ENCODE measurements at places on chromosomes 6 and 20. TPM values are rescaled to one million over a fixed set of nuclear protein-coding genes. Genes with fewer than 3 reads are reported as not detected.

- no peak for DNase-seq
Measured at GRCh38 chr6:169487579-169488436, 214.0 kb downstream of the WDR27 start.

- DNase-seq, result no peak
Measured at GRCh38 chr6:159815410-159815809, 15.3 kb downstream of the PNLDC1 start.

Gene EBF4
- 11.0 TPM for total RNA-seq

GRCh38 chr20:40294175-40294574 lies 394.9 kb downstream of the MAFB start:
- DNase-seq, result no peak

GRCh38 chr6:169866668-169867521 lies 115.5 kb downstream of the ERMARD start:
- no peak for DNase-seq

DNA sequence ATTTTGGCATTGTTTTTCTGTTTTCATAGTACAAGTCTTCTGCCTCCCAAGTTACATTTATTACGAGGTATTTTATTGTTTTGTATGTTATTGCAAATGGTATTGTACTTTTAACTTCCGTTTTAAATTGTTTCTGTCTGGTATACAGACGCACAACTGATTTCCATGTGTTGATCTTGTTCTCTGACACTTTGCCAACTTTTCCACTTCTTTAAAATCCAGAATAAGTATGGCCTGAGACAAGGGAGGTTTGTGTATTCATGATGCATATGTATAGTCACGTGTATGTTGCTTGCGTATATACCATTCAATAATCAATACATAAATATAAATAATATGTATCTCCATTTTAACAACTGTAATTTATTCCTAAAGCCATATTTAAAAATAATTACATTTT lies 41.2 kb downstream of the THBS2 start:
- no peak for DNase-seq

DNA sequence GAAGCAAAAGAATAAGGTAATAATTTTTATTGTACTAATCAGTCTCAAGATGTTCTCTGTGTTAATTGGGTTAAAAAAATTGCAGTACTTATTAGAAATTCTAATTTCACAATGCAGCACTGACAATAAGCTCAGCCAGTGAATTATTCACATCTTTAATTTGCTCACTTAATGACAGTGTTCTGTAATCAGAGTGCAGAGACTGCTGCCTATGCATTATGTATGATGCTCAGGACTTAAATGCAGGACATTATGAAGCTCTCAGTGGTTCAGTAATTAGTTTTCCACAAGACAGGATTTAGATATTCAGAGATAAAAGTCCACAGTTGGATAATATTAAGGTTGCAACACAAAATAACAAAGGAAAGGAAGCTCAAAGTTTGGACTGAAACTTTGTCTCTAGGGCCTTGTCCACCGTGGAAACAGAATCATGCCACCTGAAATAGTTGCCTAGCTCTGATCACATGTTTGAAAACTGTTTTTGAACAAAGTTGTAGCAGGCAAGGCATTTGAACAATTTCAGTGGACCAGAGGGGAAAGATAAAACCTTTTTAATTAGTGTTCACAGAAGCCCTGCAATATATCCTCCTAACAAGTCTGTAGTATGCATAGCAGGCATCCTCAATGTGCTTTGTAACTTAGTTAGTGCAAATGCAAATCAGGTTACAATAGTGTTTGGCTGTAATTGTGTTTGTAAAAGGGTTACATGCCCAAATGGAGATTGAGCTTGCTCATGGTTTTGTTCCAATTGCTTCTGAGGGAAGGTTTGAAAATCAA lies 23.7 kb upstream of the MMS22L start:
- no peak for DNase-seq

DNA sequence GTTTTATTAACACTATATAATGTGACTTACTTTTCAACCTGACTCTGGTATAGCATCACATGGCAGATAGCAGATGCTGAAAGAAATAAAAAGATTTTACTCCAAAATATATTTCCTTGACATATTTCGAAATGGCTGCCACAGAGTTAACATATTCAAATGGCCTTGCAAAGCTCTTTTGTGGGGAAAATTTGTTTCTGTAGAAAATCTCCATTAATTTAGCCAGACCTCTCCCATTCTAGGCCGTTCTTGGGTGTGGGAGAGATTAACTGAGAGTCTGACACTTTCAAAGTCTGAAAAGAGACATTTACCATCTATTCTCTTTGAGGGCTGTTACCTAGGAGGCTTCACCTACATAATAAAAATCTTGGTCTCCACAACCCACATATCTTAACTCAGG lies 217.2 kb downstream of the OTOR start:
- DNase-seq, result no peak

DNA sequence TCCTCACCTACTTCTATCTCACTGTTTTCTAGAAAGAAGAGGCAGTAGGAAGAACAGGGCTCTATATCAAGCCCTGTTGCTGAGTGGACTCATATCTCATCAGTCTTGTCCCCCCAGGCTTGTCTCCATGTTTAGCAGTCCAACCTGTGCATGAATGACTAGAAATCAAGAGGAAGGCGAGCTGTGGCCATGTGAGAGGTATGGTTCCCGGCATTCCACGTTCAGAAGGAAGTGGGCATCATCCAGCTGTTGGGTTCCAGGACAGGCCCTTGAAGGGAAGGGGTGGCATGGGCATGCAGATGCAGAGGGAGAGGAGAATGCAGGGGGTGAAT lies 176.6 kb downstream of the MRPL14 start:
- DNase-seq, result no peak

Gene VSX1
- not detected for total RNA-seq

GRCh38 chr6:73797861-73798260 lies 101.9 kb downstream of the CD109 start:
- no peak for DNase-seq

Gene TFAP2D
- not detected for total RNA-seq

DNA sequence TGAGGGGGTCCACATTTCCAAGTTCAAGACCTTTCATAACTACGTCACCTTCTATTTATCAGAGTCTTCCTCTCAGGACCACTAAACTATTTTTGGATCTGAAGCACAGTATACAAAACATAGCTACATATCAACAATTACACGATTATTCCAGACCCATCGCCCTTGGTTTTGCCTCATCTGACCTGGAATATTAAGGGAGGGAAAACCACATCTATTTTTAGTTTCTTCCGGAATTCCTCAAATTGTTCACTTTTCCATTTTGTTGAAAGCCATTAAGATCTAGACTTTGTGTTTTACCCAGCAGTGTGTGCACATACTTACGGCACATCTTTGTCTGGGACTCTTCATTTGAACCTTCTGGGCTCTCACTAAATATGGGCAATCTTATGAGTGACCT lies 12.0 kb upstream of the ADGRF5 start:
- DNase-seq, result no peak

GRCh38 chr20:15482525-15482924 lies 1090.7 kb downstream of the KIF16B start:
- no peak for DNase-seq

DNA sequence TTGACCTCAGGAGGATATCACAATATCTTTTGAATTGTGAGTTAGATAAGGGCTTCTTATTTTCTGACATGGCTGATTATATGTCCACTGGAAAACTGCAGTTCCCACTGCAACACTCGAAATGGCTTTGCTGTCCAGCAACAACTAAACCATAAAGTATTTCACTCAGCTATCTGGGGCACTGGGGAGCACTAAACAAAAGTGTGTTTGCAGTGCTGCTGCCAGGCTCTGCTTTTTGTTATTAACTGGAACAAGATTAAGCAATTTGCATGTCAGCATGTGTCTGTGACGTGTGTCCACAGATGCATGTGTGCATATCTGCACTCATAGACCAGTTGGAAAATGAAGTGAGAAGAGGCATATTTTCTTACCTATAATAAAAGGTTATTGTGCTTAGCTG lies 107.8 kb upstream of the CCN2 start:
- DNase-seq, result no peak

DNA sequence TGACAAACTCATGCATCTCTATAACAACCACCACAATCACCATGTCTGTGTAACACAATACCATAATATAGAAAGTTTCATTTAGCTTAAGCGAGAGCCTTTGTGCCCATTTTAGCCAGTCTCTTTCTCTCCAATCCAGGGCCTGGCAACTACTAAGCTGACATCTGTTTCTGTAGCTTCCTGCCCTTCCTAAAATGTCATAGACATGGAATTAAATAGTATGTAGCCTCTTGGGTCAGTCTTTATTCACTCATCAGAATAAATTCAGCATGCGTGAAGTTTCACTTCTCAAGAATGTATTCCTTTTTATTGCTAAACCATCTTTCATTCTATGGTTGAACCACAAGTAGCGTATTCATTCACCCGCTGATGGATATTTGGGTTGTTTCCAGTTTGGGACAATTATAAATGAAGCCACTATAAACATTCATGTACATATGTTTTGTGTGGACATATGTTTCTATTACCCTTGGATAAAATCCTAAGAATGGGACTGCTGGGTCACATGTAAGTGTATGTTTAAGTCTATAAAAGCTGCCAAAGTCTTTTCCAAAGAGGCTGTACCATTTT lies 1.7 kb upstream of the TREM2 start:
- DNase-seq, result no peak

GRCh38 chr6:79149884-79150283 lies 71.8 kb upstream of the PHIP start:
- DNase-seq, result no peak

Gene WFDC5
- total RNA-seq, result not detected

GRCh38 chr20:35551503-35551902 lies 9.6 kb downstream of the ERGIC3 start:
- no peak for DNase-seq

Gene IYD
- total RNA-seq, result not detected

DNA sequence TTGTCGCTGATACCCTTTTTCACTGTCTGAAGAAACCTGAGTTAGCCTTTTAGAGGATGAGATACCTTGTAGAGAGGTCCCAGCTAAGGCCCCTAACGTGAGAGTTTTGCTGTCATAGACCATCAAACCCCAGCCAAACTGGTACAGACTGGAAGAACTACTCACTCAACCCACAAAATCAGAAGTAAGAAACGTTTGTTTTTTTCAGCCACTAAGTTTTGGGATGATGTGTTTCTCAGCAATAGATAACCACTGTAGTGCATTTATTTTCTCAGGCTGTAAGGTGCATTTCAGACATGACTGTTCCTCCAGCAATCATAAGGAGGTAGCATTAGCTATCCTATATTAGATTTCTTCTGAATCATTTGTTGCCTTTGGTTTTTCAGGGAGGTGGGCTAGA lies 407.3 kb upstream of the FLRT3 start:
- no peak for DNase-seq

GRCh38 chr6:140380427-140381218 lies 1006.2 kb upstream of the CITED2 start:
- DNase-seq, result no peak

- DNase-seq, result no peak
Measured at GRCh38 chr6:24394061-24394779, 8.5 kb upstream of the MRS2 start.

Gene FAXC
- 68.9 TPM for total RNA-seq

Gene TSHZ2
- total RNA-seq, result 10.0 TPM

GRCh38 chr6:28525496-28526039 lies at the start of gene GPX5:
Gene GPX5, plus strand, starts transcription at chr6:28525881. Its CDS starts 133 bp downstream, at chr6:28526014.
- DNase-seq, result no peak

- DNase-seq, result no peak
Measured at GRCh38 chr6:10030942-10031537, 383.8 kb downstream of the TFAP2A start.

All from glutamatergic neuron (in vitro differentiated cells).